Astrocyte (in vitro differentiated cells and primary cell): ENCODE measurements at places on chromosomes 7 and 10. TPM values are rescaled to one million over a fixed set of nuclear protein-coding genes. Genes with fewer than 3 reads are reported as not detected.
A peak's percentile ranks its signal among the peaks of the same experiment; 100 is the strongest.

CREB5 gene
- total RNA-seq, result 23.7 and 25.4 TPM in 2 replicates

FANK1 gene
- total RNA-seq, result 9.7 and 12.1 TPM in 2 replicates

JAKMIP3 gene
- total RNA-seq, result 0.34 and 0.54 TPM in 2 replicates

COL17A1 gene
- 2.6 and 10.1 TPM in 2 replicates for total RNA-seq

GPR37 gene
- 9.0 and 9.8 TPM in 2 replicates for total RNA-seq

MAT1A gene
- 0.11 and 0.12 TPM in 2 replicates for total RNA-seq

ABCC2 gene
- 0.31 and 0.59 TPM in 2 replicates for total RNA-seq

PALD1 gene
- 1.8 and 2.0 TPM in 2 replicates for total RNA-seq

PHYHIPL gene
- 0.34 TPM in 1 of 2 replicates, not detected in the other for total RNA-seq

PTPRN2 gene
- 0.09 TPM in 1 of 2 replicates, not detected in the other for total RNA-seq

- no peak for DNase-seq
Observed at GRCh38 chr10:93059975-93060886, at the start of gene CYP26C1. CYP26C1 (plus strand) TSS chr10:93060798; CDS start chr10:93061264, 466 bp downstream.

- no peak for DNase-seq
Observed at GRCh38 chr10:23571884-23572283, 133.0 kb downstream of the OTUD1 start.

DNA sequence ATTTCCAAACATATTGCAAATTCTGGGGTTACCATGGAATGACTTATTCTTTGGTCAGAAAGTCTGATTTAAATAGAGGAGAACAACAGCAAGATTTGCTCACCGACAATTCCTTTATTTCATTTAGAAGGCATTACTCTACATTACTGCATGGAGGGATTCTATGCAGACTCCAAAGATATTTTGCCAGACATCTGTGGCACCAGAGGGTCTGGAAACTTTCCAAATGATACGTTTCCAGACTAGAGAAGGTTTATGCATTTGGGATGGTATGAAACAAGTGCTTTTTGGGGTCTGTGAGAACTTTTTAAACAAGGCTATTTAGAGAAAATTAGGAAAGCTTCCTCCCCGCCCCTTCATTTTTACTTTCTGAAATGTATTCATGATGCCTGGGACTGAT is 125.3 kb downstream of the SAMD9 start:
- DNase-seq, result no peak

DNA sequence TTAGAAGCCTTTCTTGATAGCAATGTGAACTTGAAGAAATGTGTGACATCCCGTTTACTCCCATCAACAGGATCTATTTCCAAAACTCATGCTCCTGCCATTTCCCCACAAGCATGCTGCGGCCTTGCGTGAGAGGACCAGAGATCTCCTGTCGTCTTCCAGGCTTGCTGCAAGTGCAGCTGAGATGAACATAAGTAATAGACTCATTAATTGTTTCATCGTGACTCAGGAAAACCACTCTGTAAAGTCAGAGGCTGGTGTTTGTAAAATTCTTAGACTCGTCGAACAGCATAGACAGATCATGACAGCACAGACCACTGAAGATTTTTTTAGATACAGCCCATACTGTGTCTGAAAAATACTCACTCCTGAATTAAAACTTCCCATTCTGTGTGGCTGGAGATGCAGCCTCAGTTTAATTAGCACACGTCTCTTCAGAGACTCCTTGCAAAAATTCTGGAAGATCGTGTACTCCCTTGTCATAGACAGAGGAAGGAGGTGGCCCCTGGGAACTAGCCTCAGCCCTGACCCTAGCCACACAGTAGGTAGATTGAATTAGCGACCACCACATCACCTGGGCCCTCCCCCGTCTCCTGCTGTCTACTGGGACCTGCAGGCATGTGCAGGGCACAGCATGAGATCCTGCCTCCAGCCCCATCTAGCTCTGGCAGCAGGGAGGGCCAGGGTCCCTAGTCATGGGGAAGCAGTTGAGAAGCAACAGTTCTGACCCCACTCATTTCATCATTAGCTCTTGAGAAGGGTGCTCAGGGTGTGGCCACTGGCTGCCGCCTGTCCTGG is 226.0 kb downstream of the CELF2 start:
- DNase-seq, result peak; percentile 71

DNA sequence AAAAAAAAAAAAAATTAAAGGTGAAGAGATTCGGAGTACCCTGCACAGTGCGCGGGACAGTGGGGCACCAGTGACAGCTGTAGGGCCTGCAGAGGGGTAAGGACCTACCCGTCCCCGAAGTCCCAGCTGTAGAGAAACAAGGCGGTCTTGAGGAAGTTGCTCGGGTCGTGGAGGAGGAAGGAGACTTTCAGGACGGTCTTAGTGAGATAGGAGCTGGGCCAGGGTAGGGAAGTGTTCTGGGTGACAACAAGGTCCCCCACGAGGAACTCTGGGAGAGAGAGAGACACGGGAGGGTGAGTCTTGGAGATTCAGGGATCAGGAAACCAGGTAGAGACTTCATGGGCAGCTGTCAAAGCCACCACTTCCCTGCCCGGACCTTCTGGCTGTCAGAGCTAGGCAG is 9.7 kb downstream of the TMEM130 start:
- DNase-seq, result no peak

GRCh38 chr7:49714182-49714581 is 59.3 kb upstream of the VWC2 start:
- DNase-seq, result no peak

GRCh38 chr10:218798-219197 is 83.5 kb downstream of the ZMYND11 start:
- DNase-seq, result peak; percentile 9

GRCh38 chr10:31728698-31729224 is 199.9 kb downstream of the ARHGAP12 start:
- no peak for DNase-seq

GRCh38 chr10:91208642-91209041 is 11.8 kb upstream of the PCGF5 start:
- no peak for DNase-seq

GRCh38 chr10:16689227-16689626 is 128.0 kb downstream of the RSU1 start:
- DNase-seq, result peak; percentile 18

- no peak for DNase-seq
Observed at GRCh38 chr7:157269341-157270059, 67.3 kb upstream of the DNAJB6 start.

DNA sequence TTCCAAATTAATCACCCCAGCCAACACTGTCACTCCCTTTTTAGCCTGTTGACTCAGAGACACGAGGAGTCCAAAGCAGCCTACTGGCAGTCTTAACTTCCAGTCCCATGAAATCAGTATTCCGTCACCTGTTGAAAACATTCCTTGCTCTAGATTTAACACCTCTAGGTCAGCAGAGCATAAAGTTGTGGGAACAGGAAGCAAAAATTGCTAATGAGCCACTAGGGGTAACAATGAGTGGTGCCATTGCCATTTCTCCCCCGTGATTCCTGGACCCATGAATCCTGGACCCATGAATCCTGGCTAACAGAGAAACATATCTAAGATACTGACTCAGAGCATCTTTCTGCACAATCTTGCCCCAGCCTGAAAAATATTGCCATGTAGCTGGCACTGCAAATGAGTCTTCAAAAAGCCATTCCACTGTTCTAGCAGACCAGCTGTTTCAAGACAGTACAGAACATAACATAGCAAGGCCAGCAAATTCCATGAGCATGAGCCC is 252.7 kb upstream of the PTER start:
- DNase-seq, result no peak

DNA sequence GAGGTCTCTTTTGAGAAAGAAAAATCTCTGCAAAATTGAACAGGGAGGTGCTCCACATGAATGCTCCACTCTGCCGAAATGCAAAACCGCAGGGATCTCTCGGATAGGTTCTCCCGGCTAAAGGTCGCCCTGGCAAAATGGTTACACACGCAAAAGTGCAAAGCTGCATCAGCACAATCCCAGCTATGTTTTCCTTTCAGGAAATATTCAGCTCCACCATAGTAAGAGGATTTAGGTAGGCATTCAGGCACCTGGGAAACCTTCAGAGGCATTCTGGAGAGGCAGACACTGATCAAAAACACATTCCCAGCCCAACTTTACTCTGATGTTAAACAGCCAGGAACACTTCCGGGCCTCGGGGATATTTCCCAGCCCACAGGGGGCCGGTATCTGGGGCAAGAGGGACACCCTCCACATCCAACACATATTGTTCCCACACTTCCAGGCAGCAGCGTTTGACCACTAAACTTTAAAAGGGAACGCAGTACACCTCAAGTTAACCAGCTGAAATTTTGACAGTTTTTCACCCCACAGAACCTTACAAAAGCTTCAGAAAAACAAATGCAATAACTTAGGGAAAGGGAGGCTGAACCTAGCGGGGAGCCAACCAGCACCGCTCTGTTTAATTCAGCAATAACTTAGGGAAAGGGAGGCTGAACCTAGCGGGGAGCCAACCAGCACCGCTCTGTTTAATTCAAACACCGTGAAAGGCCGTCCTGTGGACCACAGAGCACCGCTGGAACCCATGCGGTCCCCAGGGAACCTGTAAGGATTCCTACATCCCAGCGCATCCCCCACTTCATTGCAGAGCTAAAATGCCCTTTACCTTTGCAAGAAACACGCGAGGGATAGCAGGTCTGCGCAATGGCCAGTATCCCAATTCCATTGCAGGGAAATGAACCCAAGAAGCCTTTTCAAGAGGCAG is 45.9 kb downstream of the TNS3 start:
- peak; percentile 21 for DNase-seq

DNA sequence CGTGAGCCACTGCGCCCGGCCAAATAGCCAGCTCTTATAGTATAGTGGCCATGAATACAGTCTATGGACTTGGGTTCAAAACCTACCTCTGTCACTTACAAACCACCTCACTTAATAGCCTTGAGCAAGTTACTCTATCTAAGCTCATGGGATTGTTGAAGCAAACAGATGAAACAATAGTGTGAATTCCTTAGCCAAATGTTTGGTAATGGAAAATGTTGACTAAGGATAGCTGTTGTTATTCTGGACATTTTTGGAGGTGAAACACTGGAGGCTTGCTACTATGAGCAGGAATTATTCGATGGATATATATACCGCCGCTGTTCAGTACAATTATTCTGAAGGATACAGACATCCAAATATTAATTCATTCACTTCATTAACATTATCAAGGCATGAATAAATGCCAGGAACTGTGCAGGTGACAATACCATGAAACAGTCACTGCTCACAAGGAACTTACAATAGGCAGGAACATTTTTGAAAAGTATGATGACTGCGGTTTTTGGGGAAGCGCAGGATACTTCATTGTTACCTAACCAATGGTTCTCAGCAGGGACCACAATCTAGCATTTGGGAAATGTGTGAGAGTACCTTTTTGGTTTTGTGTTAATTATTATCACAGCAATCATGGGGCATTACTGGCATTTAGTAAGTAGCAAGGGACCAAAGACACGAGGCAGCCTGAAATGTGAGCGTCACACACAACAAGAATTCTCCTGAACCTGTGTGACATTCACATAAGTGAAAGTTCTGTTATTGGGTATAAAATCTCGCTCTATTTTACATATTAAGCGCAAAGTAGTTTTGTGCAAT is 55.7 kb downstream of the CUBN start:
- no peak for DNase-seq

DNA sequence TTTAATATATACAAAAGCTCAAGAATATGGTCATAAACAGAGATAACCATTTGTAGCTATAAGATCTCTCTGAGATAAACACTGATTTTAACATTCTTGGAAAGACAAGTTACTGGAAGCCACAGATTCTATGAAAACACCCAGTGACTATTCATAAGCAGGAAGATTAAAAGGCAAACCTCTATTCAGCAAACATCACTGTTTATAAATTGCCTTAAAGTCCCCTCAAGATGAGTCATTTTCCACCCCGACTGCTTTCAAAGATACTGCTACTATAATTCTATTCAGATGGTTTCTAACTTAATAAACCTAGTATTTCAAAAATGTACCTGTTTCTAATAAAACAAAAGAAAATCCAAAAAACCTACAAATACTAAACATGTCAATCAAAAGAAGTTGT is 21.0 kb downstream of the TM9SF3 start:
- peak; percentile 70 for DNase-seq

DNA sequence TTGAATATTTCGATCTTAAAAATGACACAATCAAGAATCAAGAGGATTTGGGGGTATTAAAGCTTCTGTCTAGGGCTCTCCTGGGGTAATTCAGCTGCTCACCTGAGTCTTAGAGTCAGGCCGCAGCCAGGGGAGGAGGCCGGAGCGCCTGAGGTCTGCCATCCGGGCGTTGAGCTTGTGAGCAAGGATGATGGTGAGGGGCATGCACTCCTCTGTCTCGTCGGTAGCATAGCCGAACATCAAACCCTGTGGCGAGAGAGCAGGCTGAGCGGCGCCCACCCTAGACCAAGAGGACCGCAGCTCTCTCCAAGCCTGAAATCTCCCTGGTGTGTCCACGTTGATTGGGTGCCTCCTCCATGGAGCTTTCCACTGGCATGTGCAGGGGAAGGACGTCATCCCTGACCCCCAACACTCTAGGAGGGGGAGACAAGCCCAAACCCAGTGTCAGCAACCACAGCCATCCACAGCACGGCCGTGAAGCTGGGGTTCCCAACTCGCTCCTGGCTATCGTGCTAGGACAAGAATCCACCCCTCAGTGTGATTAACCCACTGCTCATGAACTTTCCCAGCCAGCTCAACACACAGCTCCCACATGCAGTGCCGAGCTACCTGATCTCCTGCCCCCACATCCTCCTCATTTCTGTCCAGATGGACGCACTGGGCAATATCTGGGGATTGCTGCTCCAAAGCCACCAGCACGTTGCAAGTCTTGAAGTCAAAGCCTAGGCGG is 9.2 kb downstream of the MAT1A start:
- no peak for DNase-seq

DNA sequence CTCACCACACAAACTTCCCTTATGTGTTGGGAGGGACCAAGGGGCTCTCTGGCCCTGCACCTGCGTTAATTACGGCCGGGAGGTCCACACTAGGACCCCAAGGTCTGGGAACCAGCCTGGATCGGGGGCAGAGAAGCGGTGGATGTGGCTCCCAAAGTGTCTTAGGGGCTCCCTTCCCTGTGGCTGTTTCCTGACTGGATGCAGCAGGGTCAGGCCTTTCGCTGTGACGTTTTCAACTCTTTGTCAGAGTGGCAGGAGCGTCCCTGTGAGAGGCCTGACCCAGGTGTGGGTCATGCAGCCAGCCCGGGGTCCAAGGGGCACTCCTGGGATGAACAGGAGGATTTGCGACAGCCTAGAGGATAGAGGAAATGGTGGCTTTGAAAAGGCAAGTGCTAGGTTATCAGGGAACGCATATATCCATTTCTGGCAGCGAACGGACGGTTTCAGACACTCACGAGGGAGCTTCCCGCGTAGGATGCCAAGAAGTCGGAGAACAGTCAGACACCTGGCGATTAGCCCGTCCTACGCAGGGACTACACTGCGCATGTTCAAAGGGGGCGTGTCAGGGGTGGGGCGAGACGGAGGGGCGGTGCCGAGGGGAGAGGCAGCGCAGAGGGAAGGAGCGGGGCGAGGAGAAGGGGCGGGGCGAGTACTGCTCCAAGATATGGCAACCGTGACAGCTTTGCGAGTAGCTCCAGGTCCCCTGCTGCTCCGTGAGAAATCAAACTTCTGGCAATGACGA is 46.2 kb upstream of the ZNF716 start:
- DNase-seq, result no peak

GRCh38 chr10:133068111-133069032 is 19.4 kb upstream of the ADGRA1 start:
- DNase-seq, result no peak

- DNase-seq, result no peak
Observed at GRCh38 chr10:102511583-102512274, 8.0 kb downstream of the SUFU start.
